ENCODE measurements at places on chromosomes 11 and 22.

DNA sequence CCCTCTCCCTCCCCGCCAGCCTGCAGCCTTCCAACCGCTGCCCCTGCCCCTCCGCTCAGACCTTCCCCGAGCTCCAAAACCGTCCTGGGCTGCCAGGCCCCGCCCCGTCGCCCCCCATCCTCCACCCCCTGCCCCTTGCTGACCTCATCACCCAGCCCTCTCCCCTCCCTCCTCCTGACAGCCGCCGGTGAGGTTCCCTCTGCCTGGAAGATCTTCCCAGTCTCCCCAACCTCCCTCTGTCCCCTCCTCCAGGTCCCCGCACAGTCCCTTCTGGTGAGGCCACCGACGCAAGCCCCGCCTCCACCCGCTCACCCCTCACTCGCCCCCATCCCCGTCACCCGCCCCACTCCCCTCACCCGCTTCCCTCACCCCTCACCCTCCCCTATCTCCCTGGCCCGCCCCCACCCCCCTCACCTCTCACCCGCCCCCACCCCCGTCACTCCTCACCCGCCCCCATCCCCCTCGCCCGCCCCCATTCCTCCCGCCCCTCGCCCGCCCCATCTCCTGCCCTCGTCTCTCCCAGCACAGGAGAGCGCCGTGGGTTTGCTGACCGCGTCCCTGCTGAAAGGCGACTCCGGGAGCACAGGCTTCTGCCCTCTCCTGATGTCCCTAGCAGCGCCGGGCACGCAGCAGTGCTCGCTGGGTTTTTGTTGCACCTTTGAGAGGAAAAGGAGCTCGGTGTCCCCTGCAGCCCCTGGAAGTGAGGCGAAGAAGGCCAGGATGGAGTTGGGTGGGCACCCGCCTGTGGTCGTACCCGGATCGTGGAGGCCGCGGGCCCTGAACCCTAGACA lies 16.4 kb upstream of the UPK3A start:
- no peak for DNase-seq

DNA sequence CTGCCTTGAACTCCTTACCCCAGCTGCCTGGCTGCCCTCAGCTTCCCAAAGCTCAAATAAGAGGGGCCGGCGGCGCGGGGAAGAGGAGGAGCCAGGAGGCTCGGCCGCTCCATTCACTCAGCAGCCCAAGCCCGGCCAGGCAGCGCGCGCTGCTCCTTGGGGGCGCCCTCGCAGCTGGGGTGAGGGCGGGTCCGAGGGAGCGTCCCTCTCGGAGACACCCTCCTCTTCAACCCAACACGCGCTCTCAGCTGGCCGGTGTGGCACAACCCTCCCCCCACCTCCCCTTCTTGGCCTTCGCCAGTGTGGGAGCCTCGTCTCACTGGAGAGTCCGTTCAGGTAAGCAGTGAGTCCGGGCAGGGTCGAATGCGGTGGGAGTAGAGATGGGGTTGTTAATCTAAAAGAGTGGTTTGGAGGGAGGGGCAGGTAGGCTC lies at the start of gene WT1:
Gene WT1 (minus strand): TSS at position 29 of the 431 bp plus-strand sequence.
- DNase-seq: no peak

DNA sequence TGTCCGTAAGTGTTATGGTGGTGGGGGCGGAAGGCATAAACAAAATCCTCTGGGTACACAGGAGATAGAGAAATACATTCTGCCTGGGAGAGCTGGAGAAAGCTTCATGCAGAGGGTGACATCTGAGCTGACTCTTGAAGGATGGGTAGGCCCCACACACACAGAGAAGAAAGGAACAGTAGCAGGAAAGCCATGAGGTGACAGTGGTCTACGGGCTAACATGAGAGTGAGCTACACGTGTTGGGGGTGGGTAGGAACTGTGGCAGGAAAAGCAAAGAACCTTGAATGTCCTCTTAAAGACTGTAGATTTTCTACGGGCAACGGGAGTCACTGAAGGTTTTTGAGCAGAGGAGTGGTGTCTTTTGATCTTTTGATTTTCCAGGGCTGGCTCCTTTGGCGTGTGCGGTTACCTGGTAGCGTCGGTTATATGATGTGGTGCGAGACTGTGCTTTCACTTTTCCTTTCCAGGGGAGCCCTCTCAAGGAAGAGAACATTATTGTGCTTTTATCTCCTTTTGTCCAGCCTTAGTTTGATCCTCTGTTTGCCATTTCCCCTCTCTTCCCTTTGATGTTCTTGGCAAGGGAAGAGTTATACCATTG lies 39.7 kb downstream of the ADAMTS8 start:
- no peak for DNase-seq

- no peak for DNase-seq
Measured at GRCh38 chr11:64348383-64349024, 8.5 kb downstream of the CCDC88B start.

DNA sequence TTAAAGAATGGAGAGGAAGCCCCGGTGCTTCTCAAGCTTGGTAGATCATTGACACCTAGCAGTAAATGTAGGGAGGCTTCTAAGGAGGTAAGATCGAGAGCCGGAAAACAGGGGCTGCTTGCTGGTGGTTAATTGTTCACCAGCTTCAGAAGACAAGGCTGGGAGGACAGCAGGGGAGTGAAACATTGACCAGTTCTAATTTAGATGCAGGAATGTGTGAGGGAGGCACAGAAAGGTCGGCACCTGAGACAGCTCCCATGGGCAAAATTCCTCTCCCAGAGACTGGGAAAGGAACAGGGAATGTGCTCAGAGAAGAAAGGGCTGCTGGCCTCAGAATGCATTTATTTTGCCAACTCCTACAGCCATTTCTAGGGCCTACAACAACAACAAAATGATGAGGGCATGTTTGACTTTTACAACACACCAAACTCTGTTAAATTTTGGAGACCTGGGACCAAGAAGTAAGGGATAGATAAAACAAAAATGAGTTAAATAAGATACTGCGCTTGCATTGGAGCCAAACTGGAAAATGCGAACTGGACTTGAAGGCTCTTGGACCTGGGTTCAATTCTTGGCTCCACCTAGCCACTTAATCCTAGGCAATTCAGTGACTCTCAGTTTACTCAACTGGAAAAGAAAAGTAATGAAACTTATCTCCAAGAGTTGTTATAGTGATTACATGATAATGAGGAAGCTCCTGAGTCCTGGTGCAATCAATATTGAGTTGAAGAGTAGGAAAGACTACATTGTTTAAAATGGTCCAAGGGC lies 31.0 kb downstream of the FZD4 start:
- DNase-seq: no peak

DNA sequence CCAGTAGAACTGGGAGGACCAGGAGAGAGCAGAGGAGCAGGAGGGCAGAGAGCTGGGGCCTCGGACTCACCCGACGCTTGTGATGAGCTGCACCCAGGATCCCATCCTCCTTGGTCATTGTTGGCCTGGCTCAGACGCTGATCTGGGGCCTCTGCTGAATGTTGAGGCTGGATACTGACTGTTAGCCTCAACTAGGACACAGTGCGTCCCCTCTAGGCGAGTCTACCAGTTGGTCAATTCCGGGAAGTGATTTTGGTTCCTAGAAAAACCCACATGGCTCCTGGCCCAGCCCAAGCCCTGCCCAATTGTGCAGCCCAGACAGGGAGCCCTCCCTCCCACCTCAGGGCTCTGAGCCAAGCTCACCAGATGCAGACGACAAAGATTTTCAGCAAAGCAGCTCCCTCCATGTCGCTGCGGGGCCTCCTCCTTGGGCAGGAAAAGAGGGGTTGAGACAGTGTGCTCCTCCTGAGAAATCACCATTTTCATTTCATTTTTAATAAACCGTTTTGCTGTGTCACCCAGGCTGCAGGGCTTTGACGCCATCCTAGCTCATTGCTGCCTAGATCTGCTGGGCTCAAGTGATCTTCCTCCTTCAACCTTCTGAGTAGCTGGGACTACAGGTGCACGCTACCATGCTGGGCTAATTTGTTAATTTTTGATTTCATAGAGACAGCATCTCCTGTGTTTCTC lies at the start of gene APOL4:
Gene APOL4 (minus strand): TSS at position 180 of the 690 bp plus-strand sequence. CDS start 75 bp downstream, at position 105.
- no peak for DNase-seq

- no peak for DNase-seq
Measured at GRCh38 chr22:41028841-41029240, 63.6 kb upstream of the EP300 start.

- DNase-seq: no peak
Measured at GRCh38 chr11:27658535-27659236, 41.6 kb downstream of the BDNF start.

DNA sequence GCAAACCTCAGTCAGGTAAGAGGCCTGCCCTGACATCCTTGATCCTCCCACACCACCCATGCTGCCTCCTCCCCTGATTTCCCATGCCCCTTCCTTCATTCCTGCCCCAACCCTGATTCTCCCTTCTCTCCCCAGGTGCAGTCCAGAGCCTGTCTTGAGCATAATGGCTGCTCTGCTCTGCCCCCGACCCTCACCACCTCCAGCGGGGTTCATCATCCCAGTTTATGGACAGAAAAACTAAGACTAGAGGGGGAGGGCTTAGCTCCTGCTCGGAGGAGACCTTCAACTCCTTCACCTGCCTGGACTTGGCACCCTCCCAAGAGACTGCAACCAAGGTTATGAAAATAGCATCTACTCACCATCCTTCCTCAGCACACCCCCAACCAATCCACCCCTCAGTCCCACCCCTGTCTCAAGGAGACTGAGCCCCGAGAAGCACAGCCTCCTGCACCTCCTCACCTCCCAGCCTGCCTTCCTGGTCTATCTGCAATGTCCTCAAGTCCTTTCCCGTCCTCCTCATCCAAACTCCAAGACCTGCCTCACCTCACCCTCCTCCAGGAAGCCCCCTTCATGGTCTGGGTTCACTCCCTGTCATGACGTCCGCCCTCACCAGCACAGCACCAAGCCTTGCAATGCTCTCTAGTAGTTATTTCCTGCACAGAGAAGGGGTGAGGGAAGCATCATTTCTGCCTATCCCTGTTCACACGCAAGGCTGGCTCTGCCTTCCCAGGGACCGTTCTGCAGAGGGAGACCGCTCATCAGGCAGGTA lies 103.1 kb downstream of the PDE2A start:
- DNase-seq: no peak

DNA sequence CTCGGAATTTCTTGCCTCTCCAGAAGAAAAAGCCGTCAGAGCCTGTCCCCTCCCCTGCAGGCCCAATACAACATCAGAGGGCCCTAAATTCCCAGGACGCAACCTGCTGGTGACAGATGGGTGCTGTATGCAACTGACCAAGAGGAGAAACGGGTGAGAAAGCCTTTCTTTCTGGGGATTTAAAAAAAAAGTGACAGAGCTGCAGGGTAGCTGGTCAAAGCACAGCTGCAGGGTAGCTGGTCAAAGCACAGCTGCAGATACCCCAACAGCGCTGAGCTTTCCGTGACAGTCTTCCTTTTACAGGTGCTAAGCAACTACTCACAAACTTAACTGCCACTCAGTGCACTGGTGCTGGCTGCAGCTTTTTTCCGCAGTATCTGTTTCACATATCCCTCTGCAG lies 17.8 kb downstream of the AP1B1 start:
- DNase-seq: no peak

DNA sequence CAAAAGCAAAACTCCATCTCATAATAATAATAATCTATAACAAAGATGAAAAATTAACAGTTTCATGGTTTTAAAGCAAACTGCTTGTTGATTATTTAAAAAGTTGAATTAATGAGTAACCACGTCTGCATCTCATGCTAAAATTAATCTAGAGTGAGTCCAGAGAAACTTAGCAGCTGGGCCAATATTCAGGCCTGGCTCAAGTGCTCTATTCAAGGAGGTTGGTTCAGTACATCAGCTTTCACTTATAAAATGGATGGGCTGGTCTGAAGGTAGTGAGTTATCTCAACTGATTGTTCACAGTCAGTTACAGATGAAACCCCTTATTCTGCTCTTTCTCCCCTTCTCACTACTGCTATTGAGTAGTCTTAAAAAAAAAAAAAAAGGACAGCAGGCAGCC lies 23.1 kb downstream of the VSTM5 start:
- no peak for DNase-seq

DNA sequence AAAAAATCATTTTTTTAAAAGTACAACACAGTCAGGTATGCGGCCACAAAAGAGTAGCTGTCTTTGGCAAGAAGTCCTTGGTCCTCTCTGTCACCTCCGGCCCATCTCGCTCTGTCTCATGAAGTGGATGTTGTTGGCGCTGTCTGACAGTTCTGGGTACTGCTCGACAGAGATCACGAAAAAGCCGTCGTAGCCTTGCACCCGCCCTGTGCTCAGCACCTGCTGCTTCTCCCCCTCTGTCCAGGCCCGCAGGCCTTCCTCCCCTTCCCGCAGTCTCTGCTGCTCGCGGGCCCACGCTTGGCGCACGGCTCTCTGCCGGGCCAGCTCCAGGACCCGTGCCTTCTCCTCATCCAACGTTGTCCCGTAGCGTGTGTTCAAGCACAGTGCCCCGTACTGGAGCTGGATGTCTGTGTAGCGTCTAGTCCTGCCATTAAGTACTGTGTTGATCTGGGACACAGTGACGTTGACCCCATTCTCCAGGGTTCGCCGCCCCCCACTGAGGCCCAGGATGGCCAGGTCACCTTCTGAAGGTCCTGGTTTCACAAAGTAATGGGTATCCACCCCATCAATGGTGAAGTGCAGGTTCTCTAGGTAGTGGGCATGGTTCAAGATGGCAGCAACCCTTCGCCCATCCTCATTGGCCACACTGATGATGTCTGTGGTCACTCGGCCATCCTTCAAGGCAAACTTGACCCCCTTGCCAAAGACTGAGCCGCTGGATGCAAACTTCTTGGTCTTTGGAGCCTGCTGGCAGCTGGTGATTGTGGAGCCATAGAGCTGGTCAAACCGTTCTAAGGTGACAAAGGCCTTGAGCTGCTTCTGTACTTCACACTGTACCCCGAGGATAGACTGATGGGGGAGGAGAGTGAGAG lies 83.5 kb upstream of the NARS2 start:
- DNase-seq: no peak

All from stimulated activated CD8-positive, alpha-beta memory T cell treated with anti-CD3 and anti-CD28 coated beads, Interleukin-4, amount 100 ng/mL, for 1 hour (primary cell).